Endodermal cell (in vitro differentiated cells): ENCODE measurements at places on chromosomes 1 and 21. TPM values are rescaled to one million over a fixed set of nuclear protein-coding genes. Genes with fewer than 3 reads are reported as not detected.

Gene SYPL2
- not detected in 3 replicates for total RNA-seq

Gene CATSPERE
- total RNA-seq, result 0.20 and 0.42 TPM in 2 replicates

Gene EFNA1
- 3.3 and 3.6 TPM in 2 replicates for total RNA-seq

Gene KMO
- not detected in 2 replicates for total RNA-seq

Gene RIPK4
- total RNA-seq, result 8.3 and 8.4 TPM in 2 replicates

Gene SLFNL1
- total RNA-seq, result not detected in 3 replicates

Gene GNPAT
- 55.9 and 56.5 TPM in 2 replicates for total RNA-seq

Gene LRP8
- total RNA-seq, result 36.9 and 39.6 TPM in 2 replicates

Gene S100A9
- total RNA-seq, result not detected in 2 replicates

Gene NEXN
- total RNA-seq, result 4.9 to 5.7 TPM (median 5.3 TPM) in 3 replicates

Gene LYPD8
- total RNA-seq, result not detected in 3 replicates

Gene CDCA8
- total RNA-seq, result 28.4 to 51.8 TPM (median 49.7 TPM) in 3 replicates

- H3K36me3 ChIP-seq, result no peaks in the 10 kb centered on the region
- no peaks in the 10 kb centered on the region for H3K27me3 ChIP-seq
- no peak overlapping the region for H3K4me3 ChIP-seq
- peak; percentile 64 for DNase-seq
- H3K4me1 ChIP-seq, result peaks cover 3% of the 10 kb centered on the region
These were observed 30.2 kb downstream of the TMPRSS2 start for GRCh38 chr21:41477641-41478318.

DNA sequence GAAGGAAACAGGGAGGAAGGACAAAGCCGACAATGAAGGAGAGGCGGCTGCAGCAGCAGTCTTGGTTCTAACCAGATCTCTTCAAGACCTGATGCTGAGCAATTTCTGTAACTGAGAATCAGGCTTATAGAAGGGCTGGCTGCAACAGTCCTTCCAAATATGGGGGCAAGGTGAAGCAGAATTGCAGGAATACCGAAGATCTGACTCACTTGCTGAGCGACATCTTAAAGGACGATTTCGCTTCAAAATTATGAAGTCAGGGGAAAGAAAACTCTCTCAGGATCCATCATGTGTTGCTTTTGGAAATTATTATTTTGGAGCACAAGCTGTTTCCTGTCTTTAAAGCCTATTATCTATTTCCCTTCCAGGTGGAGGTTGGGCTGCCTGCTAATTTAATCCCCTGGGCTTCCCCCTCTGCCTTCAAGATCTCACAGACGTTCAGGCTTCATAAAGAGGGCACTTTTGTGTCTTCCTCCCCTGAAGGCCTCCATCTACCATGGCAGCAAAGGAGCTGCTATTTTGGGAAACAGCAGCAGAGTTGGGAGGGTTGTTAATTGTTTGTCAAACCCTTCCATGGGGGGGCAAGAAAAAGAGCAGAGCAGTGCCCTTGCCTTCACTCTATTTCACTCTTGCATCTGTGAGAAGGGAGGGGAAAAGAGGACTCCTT, 10.8 kb upstream of the IER5 start:
- no peaks in the 10 kb centered on the region for H3K36me3 ChIP-seq
- H3K4me3 ChIP-seq, result no peak overlapping the region
- no peak for DNase-seq
- H3K27me3 ChIP-seq, result no peaks in the 10 kb centered on the region
- H3K27ac ChIP-seq, result no peak overlapping the region

DNA sequence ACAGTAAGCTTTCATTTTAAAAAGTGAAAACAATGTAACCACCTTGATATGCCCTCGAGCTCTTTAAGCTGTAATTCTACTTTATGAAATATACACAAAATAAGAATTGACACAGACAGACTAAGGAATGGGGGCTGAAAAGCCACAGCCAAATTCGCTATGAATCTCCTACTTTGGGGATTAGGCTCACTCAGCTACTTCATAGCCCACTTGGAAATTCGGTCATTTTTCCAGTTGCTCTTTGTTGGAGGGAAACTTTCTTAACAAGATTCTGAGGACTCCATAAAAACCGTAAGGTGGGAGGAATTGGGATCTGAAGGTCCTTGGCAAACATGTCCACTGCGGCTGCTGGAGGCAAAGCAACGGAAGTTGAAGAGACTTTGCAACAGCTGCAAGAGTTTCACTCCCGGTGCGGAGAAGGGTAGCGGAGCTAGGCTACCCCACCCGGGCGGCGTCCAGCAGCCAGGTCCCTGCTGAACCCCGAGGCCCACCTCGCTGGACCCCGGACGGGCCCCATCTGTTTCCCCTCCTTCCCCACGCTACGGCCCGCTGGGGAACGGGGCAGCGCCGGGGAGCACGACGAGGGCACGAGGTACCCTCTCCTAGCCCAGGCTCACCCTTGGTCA, 634 bp downstream of the MYCBP start:
- no peak overlapping the region for H3K27ac ChIP-seq
- H3K4me3 ChIP-seq, result peak overlapping the region; percentile 94
- H3K4me1 ChIP-seq, result no peaks in the 10 kb centered on the region
- H3K27me3 ChIP-seq, result no peaks in the 10 kb centered on the region

GRCh38 chr21:28068455-28069358, 924.0 kb downstream of the LTN1 start:
- H3K36me3 ChIP-seq, result no peaks in the 10 kb centered on the region
- peak; percentile 55 for DNase-seq
- H3K4me3 ChIP-seq, result peak overlapping the region; percentile 16
- H3K27me3 ChIP-seq, result no peaks in the 10 kb centered on the region
- no peak overlapping the region for H3K27ac ChIP-seq

GRCh38 chr1:174912264-174912663, 87.5 kb upstream of the CACYBP start:
- DNase-seq, result no peak
- H3K4me1 ChIP-seq, result no peaks in the 10 kb centered on the region
- no peak overlapping the region for H3K27ac ChIP-seq

GRCh38 chr1:171911506-171911905, 70.2 kb downstream of the DNM3 start:
- no peak overlapping the region for H3K4me3 ChIP-seq
- no peaks in the 10 kb centered on the region for H3K36me3 ChIP-seq
- H3K4me1 ChIP-seq, result no peaks in the 10 kb centered on the region
- DNase-seq, result peak; percentile 70
- no peak overlapping the region for H3K27ac ChIP-seq

DNA sequence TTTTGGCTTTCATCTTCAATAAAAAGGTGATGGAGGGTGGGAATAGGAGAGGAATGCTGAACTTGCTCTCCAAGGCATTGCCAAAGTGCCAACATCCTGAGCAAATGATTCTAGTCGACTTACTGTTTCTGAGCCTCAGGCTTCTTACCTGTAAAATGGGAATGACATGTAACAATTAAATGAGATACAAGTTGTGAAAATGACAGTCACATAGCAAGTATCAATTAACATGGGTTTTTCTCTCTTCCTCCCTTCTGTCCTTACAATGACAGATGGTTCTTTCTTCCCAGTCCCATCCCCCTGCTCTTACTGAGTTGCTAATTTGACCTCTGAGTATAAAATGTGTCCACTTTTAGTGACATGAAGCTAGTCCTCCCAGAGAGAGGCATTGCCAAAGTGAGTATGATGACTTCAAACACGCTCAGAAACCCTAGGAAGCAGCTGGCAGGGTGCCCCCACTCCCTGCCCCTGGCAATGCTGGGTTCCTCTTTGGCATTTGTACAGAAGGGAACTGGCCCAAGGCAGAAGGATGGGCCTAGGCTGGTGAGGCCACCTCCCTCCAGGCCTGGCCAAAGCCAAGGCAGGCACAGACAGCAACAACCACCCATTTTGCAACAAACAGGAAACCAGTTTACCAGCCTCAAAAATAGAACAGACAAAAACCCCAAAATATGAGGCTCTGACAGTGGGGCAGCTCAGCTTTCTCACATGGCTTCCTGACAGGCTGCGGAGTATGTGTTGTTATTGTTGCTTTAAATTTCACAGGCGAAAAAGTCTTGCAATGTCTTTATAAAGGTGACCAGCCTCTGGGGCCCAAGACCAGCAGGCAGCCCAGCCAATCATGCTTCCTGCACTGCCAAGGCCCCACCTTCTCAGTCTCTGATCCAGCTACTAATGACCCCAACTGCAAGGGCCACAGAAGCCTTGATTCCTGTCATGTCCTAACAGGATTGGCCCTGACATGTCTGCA, 115.9 kb downstream of the HIVEP3 start:
- H3K27me3 ChIP-seq, result no peaks in the 10 kb centered on the region
- no peak overlapping the region for H3K27ac ChIP-seq
- H3K4me1 ChIP-seq, result no peaks in the 10 kb centered on the region
- no peak overlapping the region for H3K4me3 ChIP-seq
- DNase-seq, result no peak
- H3K36me3 ChIP-seq, result no peaks in the 10 kb centered on the region

DNA sequence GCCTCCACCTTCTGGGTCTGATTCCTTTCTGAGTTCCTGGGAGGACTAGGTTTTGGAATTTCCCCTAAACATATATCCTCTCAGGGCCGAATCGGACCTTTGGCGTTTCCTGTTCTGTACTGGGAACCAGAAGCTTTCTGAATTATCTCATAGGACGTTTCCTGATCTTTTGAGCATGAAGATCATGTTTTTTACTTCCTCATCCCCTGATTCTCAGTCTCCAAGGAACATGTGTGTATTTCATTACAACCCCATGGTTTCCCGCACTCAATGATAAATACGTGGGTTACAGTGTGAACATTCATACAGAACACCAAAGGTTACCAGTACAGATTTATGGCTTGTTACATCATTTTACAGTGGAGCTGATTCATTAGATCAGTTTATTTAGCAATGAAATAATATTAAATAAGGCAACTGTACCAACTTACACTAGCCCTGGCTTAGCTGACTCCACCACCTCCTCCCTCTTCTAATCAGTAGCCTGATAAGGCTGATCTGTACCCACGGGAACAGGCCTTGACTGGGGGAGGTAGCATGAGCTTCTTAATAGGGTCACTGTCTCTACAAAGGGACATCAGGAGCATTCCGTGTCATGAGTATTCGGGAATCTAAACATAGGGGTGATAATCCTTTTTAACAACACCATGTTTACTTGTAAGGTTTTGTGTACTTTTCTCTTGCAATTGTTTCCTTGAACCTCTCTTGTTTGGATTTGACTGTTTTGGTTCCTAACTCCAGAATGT, 57.8 kb upstream of the ERRFI1 start:
- peak; percentile 76 for DNase-seq
- no peaks in the 10 kb centered on the region for H3K27me3 ChIP-seq
- H3K36me3 ChIP-seq, result no peaks in the 10 kb centered on the region
- H3K4me1 ChIP-seq, result peaks cover 9% of the 10 kb centered on the region
- peak overlapping the region; percentile 22 for H3K4me3 ChIP-seq

DNA sequence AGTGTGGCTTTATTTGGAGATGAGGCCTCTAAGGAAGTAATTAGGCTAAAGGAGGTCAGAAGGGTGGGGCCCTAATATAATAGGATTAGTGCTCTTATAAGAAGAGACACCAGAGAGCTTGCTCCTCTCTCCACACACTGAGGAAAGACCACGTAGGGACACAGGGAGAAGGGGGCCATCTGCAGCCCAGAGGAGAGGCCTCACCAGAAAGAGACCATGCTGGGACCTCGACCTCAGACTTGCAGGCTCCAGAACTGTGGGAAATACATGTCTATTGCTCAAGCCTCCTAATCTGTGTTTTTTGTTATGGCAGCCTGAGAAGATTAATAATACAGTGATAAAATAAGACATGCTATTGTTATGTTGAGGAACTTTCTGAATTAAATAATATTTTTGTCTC, 8.3 kb downstream of the RCAN1 start:
- H3K4me3 ChIP-seq, result no peak overlapping the region
- peaks cover 6% of the 10 kb centered on the region for H3K4me1 ChIP-seq
- peak; percentile 31 for DNase-seq
- no peaks in the 10 kb centered on the region for H3K36me3 ChIP-seq

- H3K4me3 ChIP-seq, result no peak overlapping the region
- H3K27me3 ChIP-seq, result peaks cover 9% of the 10 kb centered on the region
- DNase-seq, result no peak
- no peaks in the 10 kb centered on the region for H3K36me3 ChIP-seq
These were observed 19.1 kb upstream of the TMEM183A start for GRCh38 chr1:202987922-202988583.

DNA sequence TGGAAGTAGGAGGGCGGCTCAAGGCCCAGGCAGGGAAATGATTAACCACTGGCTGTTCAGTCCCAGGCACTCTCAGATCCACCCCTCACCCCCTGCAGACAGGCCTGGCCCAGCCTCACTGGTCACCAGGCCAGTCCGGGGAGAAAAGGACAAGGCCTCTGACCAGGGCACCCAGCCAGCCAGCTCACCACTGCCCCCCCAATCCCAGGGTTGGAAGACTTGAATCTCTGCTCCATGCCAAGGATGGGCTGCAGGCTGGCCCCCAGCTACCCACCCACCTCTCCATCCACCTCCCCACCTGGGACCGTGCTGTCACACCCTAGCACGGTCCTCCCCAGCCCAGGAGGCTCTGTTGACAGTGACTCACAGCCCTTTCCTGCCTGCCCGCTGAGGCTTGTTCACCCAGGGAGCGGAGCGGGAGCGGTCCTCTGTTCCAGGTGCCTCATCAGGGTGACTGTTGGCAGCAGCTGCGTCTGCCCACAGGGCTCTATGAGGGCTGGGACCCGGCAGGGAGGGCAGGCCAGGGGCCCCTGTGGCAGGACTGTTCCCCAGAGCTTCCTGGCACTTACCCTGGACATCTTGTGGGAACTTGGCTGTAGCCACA, 2.2 kb downstream of the LAD1 start:
- no peaks in the 10 kb centered on the region for H3K4me1 ChIP-seq
- H3K27me3 ChIP-seq, result peaks cover 41% of the 10 kb centered on the region
- H3K36me3 ChIP-seq, result no peaks in the 10 kb centered on the region
- H3K4me3 ChIP-seq, result no peak overlapping the region
- DNase-seq, result no peak

GRCh38 chr1:29286194-29286767, 50.0 kb downstream of the PTPRU start:
- H3K4me1 ChIP-seq, result peaks cover 6% of the 10 kb centered on the region
- no peak overlapping the region for H3K27ac ChIP-seq
- H3K36me3 ChIP-seq, result no peaks in the 10 kb centered on the region
- no peaks in the 10 kb centered on the region for H3K27me3 ChIP-seq

DNA sequence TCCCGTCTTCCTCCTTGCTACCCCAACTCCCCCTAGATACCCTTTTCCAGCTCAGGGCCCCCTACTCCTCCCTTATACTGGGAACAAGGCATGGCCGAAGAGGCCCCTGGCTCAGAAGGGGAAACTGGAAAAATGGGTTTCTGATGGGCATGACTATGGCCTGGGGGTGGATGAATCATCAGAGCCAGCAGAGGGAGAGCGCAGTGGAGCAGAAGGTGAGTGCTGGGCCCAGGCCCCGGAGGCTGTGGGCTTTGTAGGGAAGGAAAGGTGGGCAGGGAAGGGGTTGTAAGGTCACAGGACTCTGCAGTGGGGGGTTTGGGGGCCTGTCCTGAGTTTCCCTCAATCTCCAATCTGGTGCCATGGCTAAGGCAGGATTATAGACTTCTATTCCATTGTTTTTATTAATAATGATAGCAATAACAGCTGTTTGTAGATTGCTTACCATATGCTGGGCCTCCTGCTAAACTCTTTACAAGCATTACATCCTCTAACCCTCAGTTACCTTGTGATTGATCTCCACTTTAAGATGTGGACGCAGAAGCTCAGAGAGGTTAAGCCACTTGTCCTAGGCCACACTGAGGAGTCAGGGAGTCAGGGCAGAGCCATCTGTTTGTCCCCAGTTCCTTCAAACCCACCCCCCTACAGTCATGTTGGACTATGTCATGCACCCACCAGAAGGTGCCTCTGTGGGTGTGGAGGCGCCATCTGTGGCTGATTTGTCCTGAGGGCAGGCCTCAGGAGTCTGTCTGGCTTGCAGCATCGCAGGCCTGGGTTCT, 36.2 kb upstream of the ZNF362 start:
- H3K36me3 ChIP-seq, result no peaks in the 10 kb centered on the region
- peak; percentile 59 for DNase-seq

- no peak for DNase-seq
- no peak overlapping the region for H3K4me3 ChIP-seq
- peaks cover 7% of the 10 kb centered on the region for H3K4me1 ChIP-seq
- no peaks in the 10 kb centered on the region for H3K36me3 ChIP-seq
- no peak overlapping the region for H3K27ac ChIP-seq
- no peaks in the 10 kb centered on the region for H3K27me3 ChIP-seq
These were observed 43.7 kb upstream of the PTGFR start for GRCh38 chr1:78447086-78447485.
